CD4-positive, alpha-beta T cell treated with Interleukin-15 for 1 hour (primary cell): ENCODE measurements at places on chromosomes 16 and 17.

DNA sequence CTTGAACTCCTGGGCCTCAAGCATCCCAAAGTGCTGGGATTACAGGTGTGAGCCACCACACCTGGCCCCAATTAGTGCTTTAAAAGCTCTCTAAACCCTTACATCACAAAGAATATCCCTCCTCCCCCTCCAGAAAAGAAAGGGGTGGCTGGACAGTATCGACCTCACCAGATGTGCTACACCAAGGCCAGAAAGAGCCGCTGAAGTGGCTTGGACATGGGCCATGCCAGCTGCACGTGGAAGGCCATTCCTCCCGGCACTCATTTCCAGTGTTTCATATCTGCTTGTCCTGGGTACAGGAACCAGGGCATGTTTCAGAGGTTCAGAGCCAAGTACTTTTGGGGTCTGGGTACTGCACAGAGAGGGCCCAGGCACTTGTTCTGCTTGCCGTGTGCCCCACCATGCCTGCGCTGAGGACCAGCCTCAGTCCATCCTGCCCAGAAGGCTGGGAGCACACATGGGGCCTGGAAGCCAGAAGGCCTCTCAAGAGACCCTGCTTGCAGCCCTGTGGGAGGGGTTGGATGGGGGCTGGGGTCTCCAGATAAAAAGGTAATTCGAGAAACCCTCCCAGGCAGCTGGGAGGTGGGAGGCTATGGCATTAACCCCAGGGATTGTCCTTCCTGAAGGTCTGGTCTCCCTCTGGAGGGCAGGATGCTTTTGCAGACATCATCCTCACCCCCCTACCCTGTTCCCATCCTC, 3.5 kb upstream of the SRRM2 start:
- no peak for DNase-seq

DNA sequence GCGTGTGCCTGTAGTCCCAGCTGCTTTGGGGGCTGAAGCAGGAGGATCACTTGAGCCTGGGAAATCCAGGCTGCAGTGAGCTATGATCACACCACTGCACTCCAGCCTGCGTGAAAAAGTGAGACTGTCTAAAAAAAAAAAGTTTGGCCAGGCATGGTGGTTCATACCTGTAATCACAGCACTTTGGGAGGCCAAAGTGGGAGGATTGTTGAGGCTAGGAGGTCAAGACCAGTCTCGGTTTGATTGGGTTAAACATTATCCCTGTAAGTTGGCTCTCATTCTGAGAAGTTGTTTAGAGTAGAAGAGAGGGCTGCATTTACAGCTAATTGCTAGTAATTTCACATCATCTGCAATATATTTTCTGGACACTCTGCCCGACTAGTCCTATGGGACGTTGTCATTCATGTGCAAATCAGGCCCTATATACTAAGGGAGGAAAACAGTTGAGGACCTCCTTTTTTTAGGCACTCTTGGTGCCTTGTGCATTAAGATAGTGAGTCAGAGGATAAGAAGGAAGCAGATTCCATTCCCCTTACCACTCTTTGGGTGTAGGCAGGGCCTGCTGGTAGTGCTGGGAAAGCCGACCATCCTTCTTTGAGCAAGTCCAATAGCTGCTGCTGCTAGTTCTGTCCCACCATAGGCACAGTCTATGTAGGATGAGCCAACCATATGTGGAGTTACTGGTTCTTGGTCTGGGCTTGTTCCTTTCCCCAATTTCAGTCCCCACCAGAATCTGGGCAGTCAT, 18.7 kb downstream of the HMOX2 start:
- no peak for DNase-seq

- DNase-seq, result peak; percentile 76
Observed at GRCh38 chr17:50944054-50944901, 78.1 kb upstream of the TOB1 start.

DNA sequence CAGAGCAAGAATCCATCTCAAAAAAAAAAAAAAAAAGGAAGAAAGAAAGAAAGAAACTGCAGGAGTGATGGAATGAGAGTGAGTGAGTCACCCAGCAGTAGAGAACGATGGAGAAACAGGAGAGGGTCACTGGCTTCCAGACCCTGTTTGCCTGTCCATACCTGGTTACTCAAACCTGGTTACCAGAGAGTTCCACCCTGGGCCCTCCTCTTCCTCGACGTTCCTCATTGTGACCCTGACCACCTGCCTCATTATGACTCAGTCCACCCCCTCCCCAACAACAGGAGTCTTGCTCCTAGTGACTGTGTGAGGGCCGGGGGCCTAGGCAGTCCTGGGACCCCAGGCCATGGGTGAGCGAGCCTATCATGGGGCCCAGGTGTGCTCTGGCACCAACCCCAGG, at the start of gene SPEM3:
Gene SPEM3, plus strand, starts transcription at position 301 of the 400 bp plus-strand sequence. Its CDS starts 46 bp downstream, at position 347.
- DNase-seq, result no peak

DNA sequence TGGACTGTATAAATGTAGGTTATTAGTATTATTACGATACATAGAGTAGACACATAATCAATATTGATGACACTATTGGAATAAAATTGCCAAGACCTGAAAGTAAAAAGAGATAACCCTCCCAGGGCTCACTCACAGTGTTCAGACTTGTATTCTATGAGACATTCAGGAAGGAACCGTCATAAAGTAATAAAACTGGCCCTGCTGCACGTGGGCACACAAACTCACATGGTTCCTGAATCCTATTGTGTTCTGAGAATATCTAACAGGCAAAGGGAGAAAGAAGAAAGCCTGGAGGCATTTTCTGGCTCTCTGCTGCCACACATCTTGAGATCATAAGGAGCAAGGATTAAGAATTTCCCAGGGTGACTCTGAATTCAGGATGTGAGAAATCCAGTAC, 575.9 kb downstream of the HS3ST4 start:
- DNase-seq, result no peak

- no peak for DNase-seq
Observed at GRCh38 chr17:759964-760363, 7.9 kb upstream of the GEMIN4 start.

DNA sequence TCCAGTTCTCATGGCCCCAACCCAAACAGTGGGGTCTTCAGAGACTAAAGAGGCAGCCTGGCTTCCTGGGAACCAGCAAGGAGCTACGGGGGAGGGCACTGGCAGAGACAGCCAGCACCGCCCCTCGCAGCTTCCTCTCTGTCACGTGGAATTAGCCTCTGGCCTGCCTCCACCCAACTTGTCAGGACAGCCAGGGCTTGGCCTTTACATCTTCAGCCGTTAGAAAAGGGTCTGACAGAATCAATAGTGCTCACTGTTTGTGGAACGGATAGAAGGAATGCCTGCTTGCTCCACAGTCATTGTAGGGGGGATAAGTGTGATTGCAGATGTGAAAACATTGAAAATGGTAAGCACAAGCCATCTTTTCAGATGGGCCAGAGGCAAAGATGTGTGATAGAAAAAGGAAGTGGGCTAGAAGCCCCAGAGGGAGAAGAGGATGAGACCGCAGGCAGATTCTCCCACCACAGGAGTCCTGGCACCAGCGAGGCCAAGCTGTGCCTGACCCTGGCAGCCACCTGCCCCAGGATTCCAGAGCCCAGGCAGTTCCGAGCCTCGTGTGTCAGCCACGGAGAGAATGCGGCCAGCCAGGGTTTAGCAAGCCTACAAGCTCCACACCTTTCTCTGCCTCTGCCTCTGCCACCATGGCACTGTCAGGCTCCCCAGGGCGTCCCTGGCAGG, 18.6 kb downstream of the GRIN2C start:
- peak; percentile 24 for DNase-seq

DNA sequence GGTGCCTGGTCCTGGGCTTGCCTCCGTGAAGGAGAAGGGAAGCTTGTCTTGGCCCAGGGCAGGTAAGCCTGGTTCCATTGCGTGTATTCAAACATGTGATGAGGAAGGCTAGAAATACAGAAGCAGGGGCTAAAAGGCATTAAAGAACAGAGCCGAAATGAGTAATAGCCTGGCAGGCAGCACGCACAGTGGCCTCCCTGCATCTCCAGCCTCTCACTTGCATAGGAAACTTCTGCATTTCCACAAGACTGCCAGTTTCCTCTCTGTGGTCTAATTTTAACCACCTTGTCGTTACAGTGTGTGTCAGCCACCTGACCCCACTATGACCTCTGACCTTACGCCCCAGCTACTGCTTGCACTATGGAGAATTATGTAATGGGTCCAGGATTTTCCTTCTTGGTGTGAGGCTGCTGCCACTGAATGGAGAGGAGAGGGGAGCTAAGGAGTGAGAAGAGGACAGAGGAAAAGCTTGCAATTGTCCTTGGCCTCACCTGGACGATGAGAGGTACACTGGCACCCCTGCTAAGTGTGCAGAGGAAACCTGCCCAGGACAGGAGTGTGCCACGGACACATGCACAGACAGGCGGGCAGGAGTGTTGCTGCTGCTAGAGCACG, 32.8 kb downstream of the HIC1 start:
- DNase-seq, result peak; percentile 74

- DNase-seq, result no peak
Observed at GRCh38 chr16:49330562-49331201, 42.9 kb upstream of the C16orf78 start.

DNA sequence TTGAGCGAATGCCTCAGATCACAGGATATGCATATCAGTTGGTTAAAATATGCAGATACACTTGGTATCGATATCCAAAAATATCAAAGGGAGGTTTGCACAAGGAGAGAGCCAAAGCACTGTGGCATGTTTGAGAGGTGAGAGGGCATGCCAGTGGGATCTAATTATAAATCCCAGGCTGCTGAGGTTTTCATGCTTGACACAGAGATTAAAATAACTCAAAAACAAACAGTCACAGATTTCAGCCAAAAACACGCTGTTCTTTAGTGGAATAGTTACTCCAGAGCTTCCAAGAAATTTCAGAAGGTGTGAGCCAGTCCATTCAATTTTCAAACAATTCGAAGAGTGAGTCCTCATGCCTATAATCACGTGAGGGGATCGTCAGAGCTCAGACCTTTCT, 477.9 kb downstream of the SOX9 start:
- no peak for DNase-seq

- DNase-seq, result no peak
Observed at GRCh38 chr17:60103957-60104356, 25.2 kb upstream of the HEATR6 start.

GRCh38 chr17:4365628-4366326, 698 bp downstream of the UBE2G1 start:
- no peak for DNase-seq

DNA sequence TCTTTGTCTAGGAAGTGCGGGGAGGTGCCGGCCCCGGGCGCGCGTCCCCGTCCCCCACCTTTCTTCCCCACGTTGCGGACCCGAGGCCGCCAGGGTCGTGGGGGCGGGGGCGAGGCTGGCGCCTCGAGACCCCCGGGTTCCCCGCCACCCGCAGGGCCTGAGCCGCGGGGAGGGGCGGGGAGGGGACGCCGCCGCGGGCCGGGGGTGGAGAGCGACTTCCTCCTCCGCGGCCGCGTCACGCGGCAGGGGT, 1.8 kb upstream of the ACTG1 start:
- no peak for DNase-seq

DNA sequence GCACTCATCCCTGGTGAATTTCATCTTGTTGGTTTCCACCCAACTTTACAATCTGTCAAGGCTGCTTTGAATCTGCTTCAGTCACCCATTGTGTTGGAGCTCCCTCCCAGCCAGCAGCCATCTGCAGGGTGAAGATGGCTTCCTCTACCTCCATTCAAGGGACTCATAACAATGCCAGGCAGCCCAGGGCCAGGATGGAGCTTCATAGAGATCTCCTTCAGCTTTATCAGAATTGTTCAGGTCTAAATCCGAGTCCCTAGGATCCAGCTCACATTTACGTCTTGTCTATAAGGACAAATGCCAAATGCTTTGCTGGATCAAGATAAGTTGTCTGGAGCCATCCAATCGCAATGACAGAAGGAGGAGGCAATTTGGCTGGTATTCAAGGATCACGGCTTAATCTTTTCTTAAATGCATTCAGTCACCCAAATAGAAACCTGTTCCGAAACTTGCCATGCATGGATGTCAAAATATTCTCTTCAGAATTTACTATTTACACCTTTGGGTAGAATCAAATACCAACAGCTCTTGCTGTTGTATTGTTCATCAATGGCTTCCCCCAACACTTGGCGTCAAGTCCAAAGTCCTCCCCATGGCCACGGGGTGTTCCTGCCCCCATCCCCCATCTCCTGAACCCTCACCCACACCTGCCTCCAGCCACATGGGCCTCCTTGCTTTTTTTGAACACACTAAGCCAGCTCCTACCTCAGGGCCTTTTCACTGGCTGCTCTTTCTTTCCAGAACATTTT, 3.8 kb upstream of the FAM171A2 start:
- no peak for DNase-seq

DNA sequence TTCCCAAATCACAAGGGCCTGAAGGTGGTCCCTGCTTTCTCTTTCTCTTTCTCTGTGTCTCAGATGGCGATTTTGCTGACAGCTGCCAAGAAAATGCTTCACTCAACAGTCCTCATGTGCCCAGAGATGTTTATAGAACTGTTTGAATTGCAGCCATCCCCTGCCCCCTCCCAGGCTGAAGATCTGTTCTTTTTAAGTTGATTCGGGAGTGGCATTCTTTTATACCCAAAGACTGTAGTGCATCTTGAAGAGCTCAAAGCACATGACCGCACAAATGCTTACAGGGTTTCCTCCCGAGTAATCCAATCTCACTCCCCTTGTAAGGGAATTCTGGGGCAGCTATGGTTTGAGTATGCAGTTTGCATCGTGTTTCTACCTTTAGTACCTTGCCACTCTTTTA, 75.7 kb downstream of the SEC14L1 start:
- DNase-seq, result no peak

DNA sequence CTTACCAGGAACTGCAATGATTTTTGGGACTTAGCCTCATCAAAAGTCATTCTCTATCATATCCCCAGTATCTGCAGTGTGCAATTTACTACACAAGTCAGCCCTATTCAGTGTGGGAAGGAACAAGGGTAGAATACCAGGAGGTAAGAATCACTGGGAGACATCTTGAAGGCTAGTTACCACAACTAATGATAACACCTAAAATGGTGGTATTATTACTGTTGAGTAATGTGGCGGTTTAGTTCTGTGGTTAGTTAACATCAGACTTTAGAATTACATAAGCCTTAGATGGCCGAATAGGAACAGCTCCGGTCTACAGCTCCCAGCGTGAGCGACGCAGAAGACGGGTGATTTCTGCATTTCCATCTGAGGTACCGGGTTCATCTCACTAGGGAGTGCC, 567.9 kb upstream of the CDH11 start:
- no peak for DNase-seq

DNA sequence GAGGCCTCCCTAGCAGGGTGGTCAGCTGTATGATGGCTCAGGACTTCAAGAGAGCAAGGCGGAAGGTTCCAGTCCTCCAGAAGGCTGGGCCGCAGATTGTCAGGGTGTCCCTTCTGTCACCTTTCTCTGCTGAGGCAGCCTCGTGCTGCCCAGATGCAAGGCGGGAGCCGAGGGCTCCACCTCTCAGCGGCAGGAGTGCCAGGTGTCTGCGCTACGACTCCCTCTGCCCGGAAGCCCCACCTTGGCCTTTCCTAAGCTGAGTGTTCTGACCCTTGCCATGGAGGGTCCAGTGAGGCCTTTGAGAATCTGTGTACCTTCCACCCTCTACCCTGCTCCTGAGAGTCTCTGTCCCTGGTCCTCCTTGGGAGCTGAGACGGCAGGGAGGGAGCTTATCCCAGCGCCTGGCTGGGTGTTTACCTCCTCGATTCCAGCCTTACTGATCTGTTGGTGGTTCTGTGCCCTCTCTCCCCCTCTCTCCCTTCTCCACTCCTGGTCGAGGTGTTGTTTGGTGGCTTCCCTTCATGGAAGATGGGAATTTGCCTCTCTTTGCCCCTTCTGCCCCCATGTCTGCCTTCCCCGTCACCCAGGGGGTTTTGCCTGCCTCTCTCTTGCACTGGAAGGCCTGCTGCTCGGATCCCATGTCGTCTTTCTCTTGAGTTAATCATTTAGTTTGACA, 2.2 kb upstream of the ZNF750 start:
- no peak for DNase-seq
